ENCODE measurements at places on chromosomes 13 and 19.
A peak's percentile ranks its signal among the peaks of the same experiment; 100 is the strongest.

- H3K27ac ChIP-seq: no peak overlapping the region
- H3K4me3 ChIP-seq: no peak overlapping the region
- H3K4me1 ChIP-seq: peaks cover 4% of the 10 kb centered on the region
- DNase-seq: no peak
Measured at GRCh38 chr13:80171096-80171495, 169.8 kb downstream of the SPRY2 start.

GRCh38 chr13:74145249-74145975, 11.2 kb upstream of the KLF12 start:
- H3K27me3 ChIP-seq: no peaks in the 10 kb centered on the region
- no peak overlapping the region for H3K4me3 ChIP-seq
- peak; percentile 62 for DNase-seq

- DNase-seq: no peak
- no peaks in the 10 kb centered on the region for H3K27me3 ChIP-seq
- no peak within 1 kb of the TSS for H3K4me3 ChIP-seq
- H3K27ac ChIP-seq: no peak within 1 kb of the TSS
- no peaks in the 10 kb centered on the region for H3K36me3 ChIP-seq
Measured at GRCh38 chr19:54573330-54573872, at the start of gene LILRA2. LILRA2 (plus strand) TSS chr19:54573790; CDS start chr19:54573879, 89 bp downstream.

DNA sequence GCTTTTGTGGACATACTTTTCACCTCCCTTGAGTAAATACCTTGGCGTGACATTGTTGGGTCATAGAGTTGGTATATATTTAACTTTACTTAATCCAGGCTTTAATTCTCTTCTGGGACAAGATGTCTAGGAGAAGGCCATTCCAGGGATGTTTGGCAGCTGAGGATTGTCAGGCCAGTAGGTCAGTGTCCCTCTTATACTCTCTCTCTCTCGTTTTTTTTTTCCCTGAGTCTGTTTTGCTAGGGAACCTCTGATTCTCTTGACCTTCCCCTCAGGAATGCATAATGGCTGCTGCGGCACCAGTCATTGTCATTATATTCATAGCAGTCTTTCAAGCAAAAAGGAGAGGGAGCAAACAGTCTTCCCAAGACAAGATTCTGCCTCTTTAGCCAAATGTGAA, 48.8 kb downstream of the BICRA start:
- no peak for DNase-seq
- no peak overlapping the region for H3K4me3 ChIP-seq
- no peaks in the 10 kb centered on the region for H3K36me3 ChIP-seq
- H3K27me3 ChIP-seq: no peaks in the 10 kb centered on the region
- H3K27ac ChIP-seq: no peak overlapping the region

DNA sequence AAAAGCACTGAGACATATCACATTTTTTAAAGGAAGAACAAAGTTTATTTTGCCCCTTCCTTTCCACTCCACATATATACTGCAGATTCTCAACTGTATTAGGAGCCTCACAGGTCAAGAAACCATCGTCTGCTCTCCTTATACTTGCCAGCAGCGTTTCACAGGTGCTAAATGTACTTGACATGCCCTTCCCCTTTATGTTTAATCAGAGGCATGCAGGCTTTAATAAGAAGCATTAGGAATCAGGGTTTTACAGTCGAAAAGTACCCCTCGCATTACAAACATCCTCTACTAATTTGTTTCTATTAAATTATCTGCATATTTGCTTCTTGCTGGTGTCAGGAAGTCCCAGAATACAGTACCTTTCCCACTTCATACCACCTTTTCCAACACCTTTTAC, 3.7 kb upstream of the RAP2A start:
- peak overlapping the region; percentile 70 for H3K4me3 ChIP-seq
- DNase-seq: no peak
- H3K27ac ChIP-seq: peak overlapping the region; percentile 67
- H3K4me1 ChIP-seq: peaks cover 14% of the 10 kb centered on the region

GRCh38 chr19:8233370-8233769, 24.2 kb downstream of the CERS4 start:
- H3K27me3 ChIP-seq: no peaks in the 10 kb centered on the region
- DNase-seq: no peak
- H3K4me1 ChIP-seq: no peaks in the 10 kb centered on the region
- H3K27ac ChIP-seq: no peak overlapping the region
- H3K36me3 ChIP-seq: no peaks in the 10 kb centered on the region

DNA sequence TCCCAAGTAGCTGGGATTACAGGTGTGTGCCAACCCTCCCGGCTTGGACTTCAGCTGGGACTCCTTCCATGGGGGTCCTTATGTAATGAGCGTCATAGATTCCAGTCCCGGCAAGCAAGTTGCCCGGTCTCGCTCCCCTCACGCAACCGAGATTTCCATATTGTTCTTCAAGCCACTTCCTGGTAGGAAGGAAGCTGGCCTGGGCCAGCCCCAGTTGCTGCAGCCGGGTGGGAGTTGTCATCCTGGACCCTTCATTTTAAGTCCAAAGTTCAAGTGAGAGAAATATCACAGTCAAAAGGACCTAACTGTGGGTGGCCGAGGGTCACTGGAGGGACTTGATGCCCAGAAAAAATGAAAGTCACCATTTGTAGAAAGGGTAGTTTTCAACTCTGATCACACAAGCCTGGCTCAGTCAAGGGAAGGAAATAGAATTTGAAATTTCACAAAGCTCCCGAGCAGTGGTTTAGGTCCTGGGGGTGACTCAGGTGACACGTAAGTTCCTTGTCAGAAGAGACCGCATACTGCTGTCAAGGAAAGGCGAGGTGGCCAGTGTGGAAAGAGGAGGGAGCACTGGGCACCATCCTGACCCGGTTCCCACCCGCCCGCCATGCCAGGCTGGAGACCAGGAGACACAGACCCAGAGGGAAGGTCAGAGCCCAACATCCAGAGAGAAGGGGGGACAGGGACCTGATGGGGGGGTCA, 5.3 kb downstream of the FGF21 start:
- no peaks in the 10 kb centered on the region for H3K4me1 ChIP-seq
- no peaks in the 10 kb centered on the region for H3K36me3 ChIP-seq
- H3K27ac ChIP-seq: no peak overlapping the region
- H3K4me3 ChIP-seq: no peak overlapping the region
- H3K27me3 ChIP-seq: peaks cover 11% of the 10 kb centered on the region

DNA sequence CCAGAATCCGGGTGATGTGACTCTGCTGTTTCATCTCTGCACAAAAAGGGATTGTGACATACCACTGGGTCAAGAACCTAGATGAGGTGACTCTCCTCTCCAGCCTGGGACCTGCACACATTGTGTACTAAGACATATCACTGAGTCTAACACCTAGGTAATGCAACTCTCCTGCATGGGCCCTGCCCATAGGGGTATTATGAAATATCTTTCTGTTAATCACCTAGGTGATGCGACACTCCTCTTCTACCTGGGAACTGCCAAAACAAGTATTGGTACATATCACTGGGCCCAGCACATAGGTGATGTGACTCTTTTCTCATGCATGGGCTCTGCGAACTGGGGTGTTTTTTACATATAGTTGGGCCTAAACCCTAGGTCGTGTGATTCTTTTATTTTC, 35.5 kb upstream of the ZNF254 start:
- no peak for DNase-seq
- H3K27ac ChIP-seq: no peak overlapping the region
- no peak overlapping the region for H3K4me3 ChIP-seq
- H3K4me1 ChIP-seq: peaks cover 23% of the 10 kb centered on the region
- H3K36me3 ChIP-seq: peaks cover 28% of the 10 kb centered on the region

DNA sequence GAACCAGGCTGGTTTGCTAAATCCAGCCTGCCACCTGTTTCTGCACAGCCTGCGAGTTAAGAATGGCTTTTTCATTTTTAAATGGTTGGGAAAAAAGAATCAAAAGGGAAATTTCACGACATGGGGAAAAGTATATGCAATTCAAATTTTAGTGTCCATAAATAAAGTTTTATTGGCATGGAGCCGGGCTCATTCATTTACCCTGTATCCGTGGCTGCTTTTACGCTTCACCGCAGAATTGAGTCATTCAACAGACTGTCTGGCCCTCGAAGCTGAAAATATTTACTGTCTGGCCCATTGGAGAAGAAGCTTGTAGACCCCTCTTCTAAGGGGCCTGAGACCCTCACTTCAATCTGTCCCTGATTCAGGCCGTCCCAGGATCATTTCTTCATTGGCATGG, 26.1 kb downstream of the IER2 start:
- H3K36me3 ChIP-seq: no peaks in the 10 kb centered on the region
- peaks cover 16% of the 10 kb centered on the region for H3K4me1 ChIP-seq
- H3K4me3 ChIP-seq: no peak overlapping the region
- no peak for DNase-seq

DNA sequence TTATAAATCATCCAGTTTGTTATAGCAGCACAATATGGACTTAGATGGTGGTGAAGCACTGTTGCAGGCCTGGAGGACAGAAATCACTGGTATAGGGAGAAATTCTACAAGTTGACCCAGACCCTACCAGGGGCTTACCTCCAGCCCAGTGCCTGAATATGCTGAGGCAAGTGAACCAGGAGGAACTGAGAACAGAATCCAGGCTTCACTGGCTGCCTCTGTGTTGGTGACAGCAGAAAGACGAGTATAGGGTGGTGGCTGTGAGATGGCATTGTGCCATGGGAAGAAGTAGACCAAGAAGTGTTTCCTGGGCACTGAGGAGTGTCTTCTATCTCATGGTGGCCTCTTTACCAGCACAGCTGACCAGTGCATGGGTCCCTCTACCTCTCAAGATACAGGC, 15.9 kb upstream of the EID2 start:
- no peak overlapping the region for H3K27ac ChIP-seq
- peaks cover 29% of the 10 kb centered on the region for H3K27me3 ChIP-seq
- no peaks in the 10 kb centered on the region for H3K4me1 ChIP-seq
- no peak overlapping the region for H3K4me3 ChIP-seq

- no peaks in the 10 kb centered on the region for H3K36me3 ChIP-seq
- no peaks in the 10 kb centered on the region for H3K27me3 ChIP-seq
Measured at GRCh38 chr19:35717665-35718344, at the start of gene KMT2B. KMT2B (plus strand) TSS chr19:35718003; CDS start chr19:35718019, 16 bp downstream.
